Vein endothelial cell (primary cell): ENCODE measurements at places on chromosomes 6 and 20. TPM values are rescaled to one million over a fixed set of nuclear protein-coding genes. Genes with fewer than 3 reads are reported as not detected.

The SOBP gene
- 1.6 and 3.9 TPM in 2 replicates for total RNA-seq

The B3GAT2 gene
- total RNA-seq, result 0.10 TPM in 1 of 2 replicates, not detected in the other

The NMBR gene
- under 0.01 TPM in 1 of 2 replicates, not detected in the other for total RNA-seq

The BLOC1S5 gene
- total RNA-seq, result 13.1 and 17.8 TPM in 2 replicates

The HUS1B gene
- total RNA-seq, result 0.98 and 1.1 TPM in 2 replicates

The HLA-DPB1 gene
- total RNA-seq, result 1.6 and 7.5 TPM in 2 replicates

The ACTL10 gene
- total RNA-seq, result 2.8 and 3.3 TPM in 2 replicates

The DYNLT1 gene
- 78.6 and 89.8 TPM in 2 replicates for total RNA-seq

The EFCAB8 gene
- under 0.01 TPM in 2 replicates for total RNA-seq
